ENCODE measurements at places on chromosomes 2 and 18.

DNA sequence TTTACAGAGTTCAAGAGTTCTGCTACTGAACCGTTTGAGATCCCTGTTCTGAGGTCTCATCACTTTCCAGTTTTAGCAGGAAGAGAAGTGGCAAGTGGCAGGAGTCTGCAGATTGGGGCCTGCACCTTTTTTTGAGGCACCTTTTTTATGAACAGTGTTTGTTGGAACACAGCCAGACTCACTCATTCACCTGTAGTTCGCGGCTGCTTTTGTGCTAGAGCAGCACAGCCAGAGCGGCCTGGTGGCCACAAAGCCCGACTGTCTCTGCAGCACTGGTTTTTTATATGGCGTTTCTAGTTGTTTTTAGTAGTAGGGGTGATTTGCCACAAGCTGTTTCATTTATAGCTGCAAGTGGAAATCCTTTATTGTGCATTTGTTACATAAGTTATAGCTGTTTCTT lies 8.6 kb downstream of the ACP1 start:
- DNase-seq = no peak

GRCh38 chr2:33085646-33086045 lies 138.9 kb downstream of the LTBP1 start:
- DNase-seq = no peak

DNA sequence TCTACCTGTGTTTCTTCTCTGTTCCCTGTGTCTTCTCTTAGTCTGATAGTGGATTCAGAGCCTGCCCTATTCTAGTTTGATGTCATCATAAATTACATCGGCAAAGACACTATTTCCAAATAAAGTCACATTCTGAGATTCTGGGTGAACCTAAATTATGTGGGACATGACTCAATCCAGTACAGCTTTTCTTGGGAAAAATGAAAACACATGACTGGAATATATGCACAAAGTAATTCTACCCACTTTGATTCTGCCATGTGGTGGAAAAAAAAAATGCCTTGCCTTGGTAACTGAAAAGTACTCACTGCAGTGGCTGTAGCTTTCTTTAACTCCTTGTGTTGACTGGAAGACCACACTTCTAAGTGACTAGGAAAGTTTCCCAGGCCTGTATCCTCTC lies 73.7 kb downstream of the LRATD1 start:
- DNase-seq = no peak

- peak; percentile 69 for DNase-seq
These were observed 35.4 kb upstream of the RHOB start for GRCh38 chr2:20411361-20411894.

DNA sequence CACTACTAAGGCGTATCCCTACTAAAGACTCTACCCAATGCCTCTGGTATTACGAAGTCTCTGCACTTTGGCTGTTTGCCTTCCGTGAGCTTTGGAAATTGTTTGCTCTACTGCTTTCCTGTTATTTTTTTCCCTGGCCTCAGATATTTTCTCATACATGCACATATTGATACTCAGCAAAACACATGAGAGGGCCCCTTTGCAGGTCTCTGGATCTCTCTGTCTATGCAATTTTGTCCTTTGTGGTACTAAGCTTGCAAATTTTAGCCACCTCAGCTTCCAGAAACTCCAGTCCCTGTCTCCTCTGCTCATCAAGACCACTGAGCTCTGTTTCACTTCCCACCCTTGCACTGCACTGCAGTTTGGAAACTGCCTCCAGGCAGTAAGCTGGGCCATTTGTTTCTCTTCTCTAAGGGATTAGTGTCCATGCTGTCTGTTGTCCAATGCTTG lies 46.6 kb downstream of the TAF1B start:
- no peak for DNase-seq

DNA sequence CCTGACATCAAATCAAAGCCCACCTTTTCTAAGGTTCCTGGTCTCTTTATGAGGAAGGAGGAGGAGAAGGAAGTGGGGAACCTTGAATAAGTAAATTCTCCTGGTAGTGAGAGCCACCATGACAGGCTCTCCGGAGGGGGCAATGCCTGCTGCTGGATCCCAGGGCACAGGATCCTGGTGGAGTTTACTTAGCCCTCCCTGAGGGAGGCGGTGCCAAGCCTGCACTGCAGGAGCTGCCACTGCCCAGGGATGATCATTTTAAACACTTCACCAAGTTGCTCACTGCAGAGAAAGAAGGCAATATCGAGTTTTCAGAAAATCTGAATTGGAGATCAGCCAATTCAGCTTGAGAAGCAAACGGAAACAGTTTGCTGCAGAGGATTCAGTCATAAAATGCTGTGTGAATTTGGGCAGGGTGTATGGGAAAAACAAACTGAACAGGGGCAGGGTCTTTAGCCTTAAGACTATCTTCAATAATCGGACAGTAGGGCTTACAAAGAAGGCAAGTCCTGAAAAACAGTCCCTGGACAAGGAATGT lies 200.7 kb downstream of the RAD51AP2 start:
- DNase-seq = no peak

- DNase-seq = no peak
These were observed 171.7 kb downstream of the ANKRD30B start for GRCh38 chr18:14919666-14920065.

- DNase-seq = no peak
These were observed 139.7 kb downstream of the DDX1 start for GRCh38 chr2:15731213-15731888.

DNA sequence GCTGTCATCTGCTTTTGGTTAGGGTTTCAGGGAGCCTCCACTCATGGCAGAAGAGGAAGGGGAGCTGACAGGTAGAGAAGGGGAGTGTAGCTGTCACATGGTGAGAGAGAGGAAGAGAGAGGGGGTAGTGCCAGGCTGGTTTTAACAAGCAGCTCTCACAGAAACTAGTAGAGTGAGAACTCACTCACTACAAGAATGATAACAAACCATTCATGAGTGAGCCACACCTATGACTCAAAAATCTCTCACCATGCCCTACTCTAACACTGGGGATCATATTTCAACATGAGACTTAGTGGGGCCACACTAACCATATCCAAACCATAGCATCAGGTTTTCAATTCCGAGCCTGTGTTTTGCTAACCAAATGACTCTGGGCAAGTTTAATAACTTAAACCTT lies 274.9 kb upstream of the VWC2L start:
- no peak for DNase-seq

DNA sequence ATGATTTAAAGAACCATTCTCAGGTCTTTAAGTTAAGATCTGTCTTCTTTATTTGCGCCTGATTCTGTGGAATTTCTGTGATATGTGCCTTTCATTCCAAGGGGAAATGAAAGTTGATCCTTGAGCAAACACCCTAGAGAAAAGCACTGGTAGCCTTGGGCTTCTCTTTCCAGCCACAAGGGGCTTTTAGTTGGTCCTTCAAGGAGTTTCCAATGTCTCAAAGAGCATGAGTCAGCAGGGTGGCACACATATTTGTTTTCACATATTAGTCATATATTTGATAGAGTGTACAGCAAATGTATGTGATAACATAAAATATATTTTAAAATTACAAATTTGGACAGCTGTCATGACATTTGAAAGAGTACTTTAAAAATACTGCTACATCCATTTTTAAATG lies 339.5 kb downstream of the TXNL1 start:
- no peak for DNase-seq

DNA sequence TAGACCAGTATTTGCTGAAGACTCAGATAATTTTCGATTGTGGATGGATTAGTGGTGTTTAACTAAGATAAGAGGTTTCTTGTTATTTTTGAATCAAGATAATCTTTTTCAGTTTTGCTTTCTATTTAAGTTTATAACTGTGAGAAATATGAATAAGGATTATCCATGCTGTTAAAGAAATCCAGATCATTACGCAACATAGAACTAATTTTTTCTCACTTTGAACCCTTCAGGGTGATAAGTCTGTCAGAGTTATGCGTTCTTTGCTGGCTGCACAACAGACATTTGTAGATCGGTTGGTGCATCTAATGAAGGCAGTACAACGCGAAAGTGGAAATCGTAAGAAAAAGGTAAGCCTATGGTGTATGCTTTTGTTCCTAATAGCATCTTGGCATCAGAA lies 74.1 kb downstream of the PIK3C3 start:
- no peak for DNase-seq

All from DND-41 (cell line).